Stimulated activated CD8-positive, alpha-beta memory T cell treated with anti-CD3 and anti-CD28 coated beads, Interleukin-2, amount 100 ng/mL, for 1 hour (primary cell): ENCODE measurements at places on chromosomes 6 and 20.

- no peak for DNase-seq
These were observed 132.6 kb downstream of the GPR63 start for GRCh38 chr6:96704713-96705112.

DNA sequence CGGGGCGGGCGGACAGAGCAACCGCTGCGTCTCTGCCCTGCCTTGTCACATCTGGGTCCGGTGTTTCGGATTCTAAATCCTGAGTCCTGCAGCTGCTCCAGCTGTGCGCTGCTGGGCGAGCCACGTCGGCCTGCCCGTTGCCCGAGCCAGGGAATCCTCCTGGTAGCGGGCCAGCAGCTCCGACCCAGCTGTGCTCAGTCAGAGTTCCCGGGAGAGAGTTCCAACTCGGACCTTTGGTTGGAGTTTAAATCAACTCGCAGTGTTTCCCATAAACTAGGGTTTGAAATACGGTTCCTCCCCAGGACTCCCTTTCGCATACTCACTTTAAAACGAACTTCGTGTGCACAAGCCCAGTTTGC, 315 bp upstream of the PDE10A start:
- no peak for DNase-seq

GRCh38 chr20:37627060-37627766, 66.6 kb upstream of the CTNNBL1 start:
- DNase-seq: no peak

- DNase-seq: no peak
These were observed 14.1 kb downstream of the FKBP1A start for GRCh38 chr20:1378735-1379125.

GRCh38 chr20:51042657-51043247, 19.8 kb upstream of the KCNG1 start:
- DNase-seq: no peak

GRCh38 chr6:106890447-106890846, 84.1 kb downstream of the CD24 start:
- DNase-seq: no peak

DNA sequence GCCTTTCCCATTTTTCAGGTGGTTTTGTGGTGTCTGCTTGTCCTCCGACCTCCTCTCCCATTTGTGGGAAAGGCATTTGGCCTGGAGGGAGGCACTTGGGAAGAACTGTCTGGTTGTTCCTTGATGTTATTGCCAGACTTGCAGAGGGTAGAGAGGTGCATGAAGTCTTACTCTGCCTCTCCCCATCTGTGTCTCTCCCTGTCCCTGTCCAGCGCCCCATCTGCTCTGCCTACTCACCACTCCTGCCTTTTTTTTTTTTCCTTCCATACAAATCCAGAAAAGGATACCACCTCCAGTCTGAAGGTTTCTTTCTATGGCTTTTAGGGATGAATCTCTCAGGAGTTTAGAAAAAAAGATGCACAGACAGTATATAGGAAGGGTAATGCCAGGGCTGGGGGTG, 19.8 kb downstream of the PPARD start:
- DNase-seq: no peak

DNA sequence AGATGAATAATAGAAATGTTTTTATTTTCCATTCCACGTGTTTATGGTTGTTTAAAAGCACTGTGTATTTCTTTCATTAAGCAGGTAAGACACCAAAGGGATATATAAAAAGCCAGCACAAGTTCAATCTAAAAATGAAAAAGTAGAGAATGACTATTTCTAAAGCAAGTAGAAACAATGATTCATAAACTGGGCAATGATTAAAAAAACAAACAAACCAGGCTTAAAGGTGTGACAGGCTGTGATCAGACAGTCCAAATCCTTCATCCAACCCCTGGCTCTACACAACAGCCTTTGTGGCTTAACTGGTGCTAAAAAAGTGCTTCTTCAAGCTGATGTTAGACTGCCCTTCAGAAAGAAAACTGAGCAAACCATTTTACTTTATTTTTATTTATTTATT, 45.7 kb upstream of the TSHZ2 start:
- DNase-seq: no peak
